ENCODE measurements at places on chromosomes 2 and 18.

DNA sequence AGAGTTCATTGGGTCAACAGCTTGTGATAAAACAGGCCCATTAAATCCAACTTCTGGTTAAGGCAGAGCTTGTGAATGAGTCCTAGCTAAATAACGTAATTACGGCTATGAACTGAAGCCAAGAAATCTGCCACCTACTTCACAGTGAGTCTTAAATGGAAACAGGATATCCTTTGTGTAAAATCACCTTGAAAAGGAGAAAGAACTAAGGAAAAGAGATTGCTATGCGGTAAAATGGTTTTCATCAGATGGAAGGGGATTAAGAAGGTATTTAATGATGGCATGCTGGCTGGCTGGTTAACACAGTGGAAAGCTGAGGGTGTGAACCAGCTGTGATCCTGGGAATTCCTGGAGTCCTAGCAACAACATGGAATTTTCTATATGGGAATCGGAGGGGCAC, 156.6 kb downstream of the DOK6 start:
- DNase-seq, result no peak

- no peak for DNase-seq
These were observed 82.8 kb downstream of the SMAD2 start for GRCh38 chr18:47847635-47848034.

GRCh38 chr18:11518788-11519685, 90.4 kb upstream of the SLC35G4 start:
- peak; percentile 47 for DNase-seq

- DNase-seq, result no peak
These were observed 74.3 kb upstream of the CCDC150 start for GRCh38 chr2:196565106-196565765.

DNA sequence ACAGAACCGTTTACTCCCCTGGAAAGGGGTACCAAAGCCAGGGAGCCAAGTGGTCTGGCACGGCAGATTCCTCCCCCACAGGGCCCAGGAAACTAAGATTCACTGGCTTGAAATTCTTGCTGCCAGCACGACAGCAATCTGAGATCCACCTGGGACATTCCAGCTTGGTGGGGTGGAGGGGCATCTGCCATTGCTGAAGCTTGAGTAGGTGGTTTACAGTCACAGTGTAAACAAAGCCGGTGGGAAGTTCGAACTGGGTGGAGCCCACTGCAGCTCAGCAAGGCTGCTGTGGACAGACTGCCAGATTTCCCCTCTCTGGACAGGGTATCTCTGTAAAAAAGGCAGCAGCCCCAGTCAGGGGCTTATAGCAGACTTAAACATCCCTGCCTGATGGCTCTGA, 901.7 kb upstream of the LRRTM1 start:
- no peak for DNase-seq

DNA sequence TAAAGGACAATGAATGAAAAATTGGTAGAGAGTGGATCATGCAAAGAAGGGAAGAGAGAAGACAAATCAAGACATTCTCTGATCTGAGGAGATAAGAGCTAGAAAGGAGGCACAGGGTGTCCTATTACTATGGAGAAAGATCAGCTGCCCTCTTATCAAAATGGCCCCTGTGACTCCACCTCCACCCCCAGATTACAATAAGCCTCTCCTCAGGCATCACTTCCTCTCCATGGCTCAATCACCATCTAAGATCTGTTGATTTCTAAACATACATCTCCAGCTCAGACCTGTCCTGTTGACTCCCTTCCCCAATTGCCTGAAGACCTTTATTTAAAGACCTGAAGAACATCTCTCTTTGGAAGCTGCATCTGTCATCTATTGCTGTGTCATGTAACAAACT, 43.2 kb downstream of the SP100 start:
- DNase-seq, result no peak

DNA sequence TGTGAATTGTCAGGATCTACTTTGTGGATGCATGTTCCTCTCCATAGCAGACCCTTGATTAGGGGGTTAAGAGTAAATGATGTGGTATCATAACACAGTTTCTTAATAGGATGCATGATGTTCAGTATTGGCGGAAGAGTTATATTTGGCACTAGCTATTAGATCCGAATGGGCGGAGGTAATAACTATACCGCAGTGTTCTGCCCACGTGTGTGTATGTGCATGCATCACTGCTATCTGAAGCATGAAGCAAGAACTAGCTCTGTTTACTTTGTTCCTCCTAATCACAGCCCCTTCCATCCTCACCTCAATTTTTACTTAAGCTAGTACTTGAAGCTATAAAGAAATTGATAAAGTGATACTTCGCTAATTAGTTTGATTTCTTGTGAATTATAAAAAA, 159.6 kb upstream of the NOSTRIN start:
- no peak for DNase-seq

- no peak for DNase-seq
These were observed 167.8 kb upstream of the FOSL2 start for GRCh38 chr2:28224648-28225472.

GRCh38 chr2:169798397-169798717, 314 bp upstream of the SSB start:
- DNase-seq, result no peak

DNA sequence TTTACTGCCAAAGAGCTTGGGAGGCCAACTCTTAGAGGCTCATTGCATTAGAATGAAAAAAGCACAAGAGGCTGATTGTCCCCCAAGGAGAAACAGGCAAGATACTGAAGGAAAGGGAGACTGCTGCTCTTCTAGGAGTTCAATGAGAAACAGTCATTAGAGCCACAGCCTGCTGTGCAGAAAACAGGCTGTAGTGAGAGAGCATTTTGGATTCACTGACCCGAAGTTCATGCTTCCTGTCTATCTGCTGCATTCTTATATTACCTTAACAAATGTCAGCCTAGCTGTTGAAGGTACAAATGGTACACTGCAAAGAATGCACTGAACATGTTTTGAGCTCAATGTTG, 423.3 kb downstream of the SETBP1 start:
- DNase-seq, result no peak

DNA sequence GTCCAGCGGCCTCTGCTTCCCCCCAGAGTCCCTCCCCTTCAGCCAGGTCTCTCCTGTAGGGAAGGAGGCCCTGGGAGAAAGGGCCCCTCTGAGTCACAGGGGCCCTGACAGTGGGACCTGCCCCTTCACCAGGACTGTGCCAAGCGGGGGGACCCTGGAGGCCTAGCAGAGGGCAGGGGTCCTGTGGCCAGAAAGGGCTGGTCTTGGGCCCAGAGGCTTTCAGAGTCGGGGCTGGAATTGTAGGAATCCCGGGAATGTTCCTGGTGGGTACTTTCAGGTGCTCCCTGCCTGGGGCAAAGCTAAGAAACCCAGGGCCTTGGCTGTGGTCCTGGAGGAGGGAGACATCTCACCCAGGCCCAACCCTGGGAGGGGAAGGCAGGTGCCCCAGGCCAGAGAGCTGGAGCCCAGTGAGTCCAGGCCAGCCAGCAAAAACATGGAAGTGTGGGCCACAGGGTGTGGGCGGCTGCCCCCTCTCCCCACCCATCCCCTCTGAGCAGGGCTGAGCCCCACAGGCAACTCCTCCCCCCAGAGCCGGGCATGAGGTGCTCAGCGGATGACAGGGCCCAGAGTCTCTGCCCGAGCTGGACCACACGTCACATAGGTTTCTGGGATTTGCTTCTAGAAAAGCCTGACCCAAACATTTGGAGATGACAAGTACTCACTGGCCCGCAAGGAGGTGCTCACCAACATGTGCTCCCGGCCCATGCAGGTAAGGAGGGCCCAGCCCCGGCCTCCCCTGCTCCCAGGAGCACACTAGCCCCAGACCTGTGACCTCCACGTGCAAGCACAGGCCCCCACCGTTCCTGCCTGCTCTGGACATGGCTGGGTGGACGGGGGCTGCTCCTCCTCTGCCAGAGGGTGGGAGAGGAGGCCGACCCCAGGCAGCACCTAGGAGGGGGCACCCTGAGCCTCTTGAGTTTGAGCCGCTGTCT, 48.2 kb upstream of the ALPP start:
- DNase-seq, result no peak

- DNase-seq, result no peak
These were observed 371.6 kb downstream of the EIPR1 start for GRCh38 chr2:3005859-3006501.

DNA sequence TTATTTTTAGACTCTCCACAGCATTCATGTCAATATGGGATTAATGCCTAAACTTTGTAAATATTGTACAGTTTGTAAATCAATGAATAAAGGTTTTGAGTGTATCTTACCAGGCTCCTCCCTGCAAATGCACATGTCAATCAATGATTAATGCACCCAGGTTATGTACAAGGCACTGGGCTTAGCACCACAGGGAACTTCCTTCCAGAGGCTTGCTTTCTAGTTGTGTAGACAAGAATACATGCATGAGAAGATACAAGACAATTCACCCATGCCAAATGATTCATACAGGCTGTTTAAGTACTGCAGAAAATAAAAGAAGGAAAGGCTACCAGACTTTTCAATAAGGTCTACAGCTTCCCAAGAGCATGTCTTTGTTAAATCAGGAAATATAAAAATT, 114.1 kb downstream of the MMADHC start:
- DNase-seq, result no peak

DNA sequence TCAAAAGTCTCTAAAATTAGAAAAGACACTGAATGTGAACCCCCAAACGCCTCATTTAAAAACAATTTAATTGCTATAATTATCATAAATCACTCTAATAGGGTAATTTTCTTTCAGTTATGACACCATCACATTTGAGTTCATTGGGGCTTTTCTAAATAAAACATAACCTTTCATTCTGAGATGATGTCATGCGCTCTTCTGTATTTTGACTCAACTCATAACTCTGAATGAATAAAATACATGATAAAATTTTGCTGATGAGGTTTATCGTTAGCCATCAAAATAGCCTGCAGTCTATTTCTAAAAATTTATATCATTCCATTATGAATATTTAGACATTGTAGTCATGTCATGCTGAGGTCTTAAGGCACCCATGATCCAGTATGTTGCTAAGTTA, 1099.7 kb downstream of the SUCLG1 start:
- no peak for DNase-seq
